NCI-H2171 treated with DMSO at 0.1 percent for 48 hours (cell line): ENCODE measurements at places on chromosomes 12 and 14.

DNA sequence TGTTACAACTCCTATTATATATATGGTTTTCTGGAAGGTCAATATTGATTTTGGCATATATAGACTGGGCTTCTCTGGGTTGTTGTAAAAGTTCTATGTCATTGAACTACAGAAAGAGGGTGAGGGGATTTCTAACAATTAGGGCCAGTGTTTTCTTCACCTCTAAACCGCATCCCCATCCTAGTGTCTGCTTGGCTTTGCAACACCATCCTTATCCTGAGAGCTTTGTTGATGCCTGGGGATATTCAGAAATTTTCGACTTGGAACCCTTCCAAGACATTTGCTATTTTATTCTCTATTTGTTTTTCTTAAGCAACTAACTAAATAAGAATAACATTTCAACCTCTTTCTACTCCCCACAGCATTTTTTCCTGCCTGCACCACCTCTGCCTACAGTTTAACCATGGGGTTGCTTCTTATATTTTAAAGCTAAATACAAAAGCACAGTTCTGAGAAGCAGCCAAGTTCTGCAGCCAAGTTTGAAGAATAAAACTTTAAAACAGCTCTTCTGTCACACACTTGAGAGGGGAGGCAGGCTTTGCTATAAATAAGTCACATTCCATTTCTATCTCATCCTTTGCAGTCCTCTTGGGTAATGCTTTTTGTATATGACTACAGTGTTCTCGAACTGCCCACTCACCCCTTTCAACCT, 53.4 kb downstream of the RGS6 start:
- no peak for DNase-seq

DNA sequence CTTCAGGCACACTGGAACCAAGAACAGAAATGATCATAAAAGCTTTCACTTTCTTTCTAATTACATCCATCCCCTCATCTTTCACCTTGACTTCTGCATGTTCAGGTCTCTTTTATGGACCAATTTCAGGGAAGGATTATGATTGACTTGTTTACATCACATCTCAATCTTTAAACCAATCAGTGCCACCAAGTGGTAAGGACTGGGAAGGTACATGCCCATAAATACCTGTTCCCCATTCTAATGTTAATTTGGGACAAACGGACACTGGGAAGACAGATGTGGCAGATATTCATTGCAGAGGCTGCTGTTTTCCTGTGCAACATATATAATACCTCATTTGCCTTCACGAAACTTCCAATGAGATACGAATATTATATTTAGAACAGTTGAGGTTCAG, 978.1 kb downstream of the GALC start:
- peak; percentile 22 for DNase-seq

DNA sequence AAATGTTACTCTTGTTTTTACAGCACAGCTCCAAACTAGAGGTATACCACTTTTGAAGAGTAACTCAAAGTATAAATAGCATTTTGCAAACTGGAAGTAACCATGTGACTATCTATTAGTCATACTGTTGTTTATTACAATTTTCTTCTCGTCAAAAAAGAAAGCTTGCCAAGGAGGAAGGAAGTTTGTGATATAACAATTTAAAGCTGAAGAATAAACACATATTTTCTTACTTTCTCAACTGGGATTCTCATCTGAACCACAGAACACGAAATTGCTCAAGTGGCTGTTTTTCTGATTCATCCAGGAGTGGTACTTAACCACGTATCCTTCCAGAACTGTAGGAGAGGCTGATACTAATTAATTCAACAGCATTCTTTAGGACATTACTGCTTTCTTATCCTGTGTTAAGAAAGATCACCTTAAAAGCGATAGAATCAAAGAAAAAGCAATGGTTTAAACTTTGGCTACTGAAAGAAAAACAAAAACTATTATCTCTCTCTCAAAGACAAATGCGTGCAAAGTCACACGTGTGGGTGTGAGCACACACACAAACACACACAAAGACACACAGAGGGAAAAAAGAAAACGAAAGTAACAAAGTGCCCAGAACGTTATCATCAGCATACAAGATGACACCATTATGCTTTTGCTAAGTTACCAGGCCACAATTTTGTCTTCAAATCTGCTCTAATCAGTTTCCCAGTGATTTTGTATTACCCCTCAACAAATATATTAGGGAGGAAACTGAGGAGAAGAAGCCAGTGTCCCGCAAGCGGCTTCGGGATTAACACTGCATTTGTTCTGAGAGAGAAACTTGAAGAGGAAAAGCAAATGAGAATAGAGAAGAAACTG, at the start of gene CLEC2B:
CLEC2B (minus strand) TSS at position 48 of the 855 bp plus-strand sequence.
- DNase-seq, result no peak

DNA sequence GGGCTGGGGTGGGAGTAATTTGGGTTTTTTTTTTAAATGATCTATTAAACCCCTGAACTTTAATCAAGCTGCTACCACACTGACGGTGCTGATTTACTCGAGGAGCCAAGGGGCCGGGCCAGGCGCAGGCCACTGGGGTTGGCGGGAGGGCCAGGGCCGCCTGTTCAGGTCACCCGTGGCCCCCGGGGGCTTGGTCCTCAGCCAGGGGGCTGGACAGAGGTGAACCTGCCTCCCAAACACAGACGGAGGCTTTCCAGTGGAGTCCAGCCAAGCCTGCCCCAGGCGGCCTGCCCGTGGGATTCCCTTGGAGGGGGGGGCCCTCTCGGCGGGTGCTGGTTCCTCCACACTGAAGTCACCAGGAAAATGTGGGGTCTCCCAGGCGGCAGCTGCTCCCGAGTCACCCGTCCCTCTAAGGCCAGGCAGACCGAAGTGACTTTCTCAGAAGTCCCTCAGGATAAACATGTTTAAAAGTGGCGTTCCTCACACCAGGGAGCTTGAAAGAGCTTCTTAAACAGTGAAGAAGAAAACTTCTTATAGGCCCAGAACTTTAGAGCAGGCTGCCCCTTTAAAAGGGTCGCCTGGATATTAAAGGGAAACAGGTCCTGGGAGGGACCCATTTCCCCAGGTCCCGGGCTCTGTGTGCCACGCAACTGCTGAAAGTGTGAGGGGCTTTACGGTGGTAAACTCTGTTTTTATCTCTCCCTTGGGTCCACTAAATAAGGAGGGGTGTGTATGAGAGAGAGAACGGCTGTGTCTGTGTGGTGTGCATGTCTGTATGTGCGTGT, 167.2 kb upstream of the GSC start:
- peak; percentile 31 for DNase-seq

GRCh38 chr14:77040741-77041653, 12.5 kb upstream of the IRF2BPL start:
- DNase-seq, result peak; percentile 79

DNA sequence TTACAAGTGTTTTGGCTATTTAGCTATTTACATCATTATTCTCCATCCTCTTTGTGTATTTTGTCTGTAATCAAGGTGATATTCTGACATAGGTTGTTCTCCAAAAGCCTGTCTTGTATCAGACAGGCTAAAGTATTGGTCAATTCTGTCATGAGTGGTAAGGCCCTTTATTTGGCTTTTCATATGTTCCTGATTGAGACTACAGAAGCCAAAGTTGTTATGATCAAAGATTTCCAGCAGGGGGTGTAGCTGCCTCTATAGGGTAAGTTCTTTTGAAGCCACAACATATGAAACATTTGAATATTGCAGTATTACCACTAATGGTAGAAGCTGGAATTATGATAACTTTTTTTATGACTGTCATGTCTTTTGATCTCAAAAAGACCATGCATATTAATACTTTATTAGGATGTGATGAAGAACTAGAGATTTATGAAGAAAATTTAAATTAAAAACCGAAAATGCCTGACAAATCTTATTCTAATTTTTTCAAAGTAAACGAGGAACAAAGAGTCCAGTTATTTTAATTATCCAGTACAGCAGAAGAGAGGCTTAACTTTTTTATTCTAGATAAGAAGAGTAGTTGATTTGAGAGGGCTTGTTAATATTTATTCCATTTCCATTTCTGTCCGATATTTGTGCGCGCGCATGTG, 3.4 kb upstream of the ARHGAP5 start:
- peak; percentile 84 for DNase-seq

DNA sequence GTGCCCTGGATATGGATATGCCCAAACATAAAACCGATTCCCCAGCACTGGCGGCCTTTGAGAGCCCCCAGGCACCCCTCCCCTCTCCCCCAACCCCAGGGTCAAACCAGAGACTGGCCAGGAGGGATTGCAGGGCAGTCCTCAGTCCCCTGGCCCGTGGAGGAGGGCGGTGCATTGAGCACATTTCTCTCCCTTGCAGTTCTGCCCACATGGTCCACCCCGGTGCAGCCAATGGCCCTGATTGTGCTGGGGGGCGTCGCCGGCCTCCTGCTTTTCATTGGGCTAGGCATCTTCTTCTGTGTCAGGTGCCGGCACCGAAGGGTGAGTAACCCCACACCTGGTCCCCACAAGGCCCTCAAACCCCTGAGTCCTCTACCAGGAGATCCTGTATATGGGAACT, 3.4 kb upstream of the GPR162 start:
- DNase-seq, result no peak

DNA sequence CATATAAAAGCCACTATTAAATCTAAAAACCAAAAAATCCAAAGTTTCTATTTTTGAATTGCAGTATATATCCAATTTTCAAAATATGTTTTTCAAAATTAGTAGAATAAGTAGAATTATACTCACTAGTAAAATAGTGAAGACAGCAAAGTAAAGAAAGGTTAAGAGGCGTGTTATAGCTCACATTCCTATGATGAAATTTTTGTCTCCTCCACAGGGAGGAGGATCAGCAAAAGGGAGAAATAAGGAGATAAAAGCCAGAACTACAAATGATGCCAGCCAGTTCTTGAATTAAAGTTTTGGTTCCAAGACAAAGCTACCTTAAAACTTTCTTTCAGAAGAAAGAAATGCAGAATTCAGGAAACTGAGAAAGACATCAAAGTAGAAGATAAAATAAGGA, 50.0 kb downstream of the C2CD5 start:
- no peak for DNase-seq

DNA sequence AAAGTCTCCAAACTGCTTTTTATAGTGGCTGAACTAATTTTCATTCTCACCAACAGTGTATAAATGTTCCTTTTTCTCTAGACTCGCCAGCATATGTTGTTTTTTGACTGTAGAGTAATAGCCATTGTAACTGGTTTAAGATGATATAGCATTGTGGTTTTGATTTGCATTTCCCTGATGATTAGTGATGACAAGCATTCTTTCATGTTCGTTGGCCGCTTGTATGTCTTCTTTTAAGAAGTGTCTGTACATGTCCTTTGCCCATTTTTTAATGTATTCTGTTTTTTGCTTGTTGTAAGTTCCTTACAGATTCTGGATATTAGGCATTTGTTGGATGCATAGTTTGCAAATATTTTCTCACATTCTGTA, 404.9 kb downstream of the FLRT2 start:
- no peak for DNase-seq

- no peak for DNase-seq
Observed at GRCh38 chr12:92224685-92225331, 79.2 kb upstream of the BTG1 start.

DNA sequence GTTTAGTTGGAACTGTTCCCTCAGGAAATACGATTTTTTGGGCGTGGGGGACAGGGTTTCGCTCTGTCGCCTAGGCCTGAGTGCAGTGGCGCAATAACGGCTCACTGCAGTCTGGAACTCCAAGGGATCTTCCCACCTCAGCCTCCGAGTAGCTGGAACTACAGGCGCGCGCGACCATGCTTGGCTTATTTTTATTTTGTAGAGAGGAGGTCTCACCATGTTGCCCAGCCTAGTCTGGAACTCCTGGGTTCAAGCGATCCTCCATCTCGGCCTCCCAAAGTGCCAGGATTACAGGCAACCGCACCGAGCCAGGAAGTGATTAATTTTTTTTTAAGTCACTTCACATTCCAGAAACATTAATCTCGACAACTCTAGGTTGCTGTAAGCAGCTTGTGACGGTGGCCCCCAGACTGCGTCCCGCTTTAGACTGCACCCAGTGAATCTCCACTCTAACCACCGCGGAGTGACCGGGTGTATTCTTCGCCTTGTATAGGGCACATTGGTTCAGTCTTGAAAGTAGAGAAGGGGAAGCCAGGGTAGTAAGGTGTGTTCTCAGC, 830 bp upstream of the MIS18BP1 start:
- DNase-seq, result no peak

- DNase-seq, result no peak
Observed at GRCh38 chr12:123748661-123749060, 13.4 kb upstream of the DNAH10 start.

DNA sequence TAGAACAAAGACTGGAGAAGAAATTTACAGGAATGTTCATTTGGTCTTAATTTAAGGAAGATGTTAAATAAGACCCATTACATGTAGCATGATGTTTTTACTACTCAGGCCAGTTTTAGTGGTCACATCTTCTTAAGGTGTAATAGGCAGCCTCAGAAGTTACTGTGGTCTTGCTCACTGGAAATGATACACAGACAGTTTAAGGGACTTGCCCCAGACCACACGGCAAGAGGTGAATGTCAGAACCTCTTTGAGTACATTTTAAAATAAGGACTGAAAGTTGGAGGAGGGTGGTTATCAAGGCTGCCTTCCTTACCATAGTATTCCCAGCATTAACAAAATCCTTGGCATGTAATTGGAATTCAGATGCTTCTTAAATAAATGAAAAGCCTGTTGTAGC, 37.9 kb downstream of the LRRK2 start:
- no peak for DNase-seq

DNA sequence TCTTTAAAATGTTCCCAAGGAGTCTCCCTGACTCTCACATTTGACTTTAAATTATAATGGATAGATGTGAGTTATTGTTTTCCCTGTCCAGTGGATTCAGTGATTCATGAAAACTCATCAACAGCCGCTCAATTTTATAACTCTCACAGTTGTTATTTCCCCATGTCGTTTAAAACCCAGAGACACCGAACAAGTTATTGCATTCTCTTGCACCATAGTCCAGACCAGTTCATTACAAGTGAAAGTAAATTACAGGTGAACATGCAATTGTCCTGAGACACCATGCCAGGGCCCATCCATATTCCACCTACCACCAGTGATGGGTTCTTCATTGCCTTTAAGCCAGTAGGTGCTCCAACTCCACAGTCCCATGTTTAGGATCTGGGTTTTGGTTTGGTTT, 85.7 kb upstream of the CMKLR1 start:
- no peak for DNase-seq

- no peak for DNase-seq
Observed at GRCh38 chr14:105933238-105933637, 406.9 kb downstream of the TMEM121 start.

GRCh38 chr12:120905856-120906384, 1.8 kb upstream of the SPPL3 start:
- DNase-seq, result peak; percentile 79

GRCh38 chr12:24780697-24781368, 168.1 kb downstream of the BCAT1 start:
- no peak for DNase-seq
